ENCODE measurements at places on chromosomes 7 and 10. TPM values are rescaled to one million over a fixed set of nuclear protein-coding genes. Genes with fewer than 3 reads are reported as not detected.

Gene MYOZ1
- not detected for total RNA-seq

Gene TRIP6
- total RNA-seq, result 52.4 TPM

Gene AKR1C8
- not detected for total RNA-seq

Gene NYAP1
- 6.7 TPM for total RNA-seq

Gene LRMDA
- 4.7 TPM for total RNA-seq

Gene EMX2
- not detected for total RNA-seq

Gene SORCS1
- not detected for total RNA-seq

Gene NPC1L1
- 0.06 TPM for total RNA-seq

Gene ZNF117
- total RNA-seq, result 0.09 TPM

Gene PRLHR
- total RNA-seq, result not detected

Gene VWA2
- total RNA-seq, result 0.03 TPM

Gene ZNF239
- total RNA-seq, result 2.1 TPM

Gene NPFFR1
- total RNA-seq, result under 0.01 TPM

Gene MBL2
- total RNA-seq, result not detected

Gene GHRHR
- total RNA-seq, result not detected

Gene TWIST1
- 3.3 TPM for total RNA-seq
